Hematopoietic multipotent progenitor cell treated with erythropoietin and hydrocortisone succinate and interleukin-3 and kit ligand, for 4 days (in vitro differentiated cells): ENCODE measurements at places on chromosomes 5 and 9.

- DNase-seq: no peak
These were observed 53.5 kb upstream of the CDKN2AIPNL start for GRCh38 chr5:134464988-134465815.

DNA sequence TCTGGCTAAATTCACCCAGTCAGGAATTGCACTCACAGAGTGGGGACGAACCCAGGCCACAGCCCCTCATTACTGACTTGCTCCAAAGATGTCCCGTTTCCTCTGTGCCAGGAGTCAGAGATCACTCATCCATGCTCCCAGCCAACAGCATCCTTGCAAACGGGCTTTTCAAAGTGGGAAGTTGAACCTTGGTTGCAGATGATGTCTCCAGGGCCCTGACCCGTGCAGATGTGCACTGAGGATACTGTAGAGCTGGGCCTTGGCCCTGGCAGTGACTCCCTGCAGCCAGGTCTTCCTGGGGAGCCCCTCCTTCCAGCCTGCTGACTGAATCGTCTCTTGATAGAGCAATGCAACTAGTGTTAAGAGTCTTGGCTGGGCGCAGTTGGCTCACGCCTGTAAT, 22.3 kb downstream of the TCF7 start:
- no peak for DNase-seq

DNA sequence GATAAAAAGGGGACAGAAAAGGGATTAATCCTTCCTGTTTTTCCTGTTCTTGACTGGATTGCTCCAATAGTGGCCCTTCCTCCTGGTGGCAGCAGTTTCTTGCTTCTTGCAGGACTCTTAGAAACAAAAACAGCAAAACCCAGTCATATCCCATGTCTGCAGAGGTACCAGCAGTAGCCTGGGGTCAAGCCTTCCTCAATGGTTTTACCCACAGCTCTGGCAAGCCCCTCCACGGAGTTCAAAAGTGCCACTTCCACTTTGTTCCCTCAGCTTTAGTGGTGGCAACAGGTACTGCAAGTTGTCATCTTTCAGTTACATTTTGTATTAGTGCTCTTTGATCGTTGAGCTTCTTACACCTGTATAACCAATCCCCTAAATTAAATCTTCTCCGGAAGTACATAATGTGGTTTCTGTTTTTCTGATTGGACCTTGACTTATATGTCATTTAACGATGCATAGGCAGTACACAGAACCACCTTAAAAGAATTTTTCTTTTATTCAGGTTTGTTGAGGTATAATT, 8.7 kb upstream of the RANBP6 start:
- peak; percentile 65 for DNase-seq

DNA sequence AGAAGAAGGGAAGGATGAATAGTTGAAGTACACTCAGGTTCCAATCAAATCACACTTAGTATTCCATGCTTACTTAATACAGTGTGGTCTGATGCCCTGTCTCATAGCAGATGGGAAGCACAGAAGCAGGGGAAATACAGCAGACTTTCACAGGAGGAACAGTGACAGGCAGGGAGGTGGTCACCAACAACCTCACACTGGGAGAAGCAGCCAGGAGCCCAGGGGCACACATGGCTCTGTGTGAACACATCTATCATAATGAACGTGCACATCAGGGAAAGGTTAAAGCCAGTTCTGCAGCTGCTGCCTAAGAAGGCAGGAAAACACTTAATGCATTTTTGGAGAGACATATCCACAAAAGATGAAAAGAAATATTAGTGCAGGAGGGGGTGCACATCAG, 312.3 kb downstream of the MED10 start:
- DNase-seq: no peak

DNA sequence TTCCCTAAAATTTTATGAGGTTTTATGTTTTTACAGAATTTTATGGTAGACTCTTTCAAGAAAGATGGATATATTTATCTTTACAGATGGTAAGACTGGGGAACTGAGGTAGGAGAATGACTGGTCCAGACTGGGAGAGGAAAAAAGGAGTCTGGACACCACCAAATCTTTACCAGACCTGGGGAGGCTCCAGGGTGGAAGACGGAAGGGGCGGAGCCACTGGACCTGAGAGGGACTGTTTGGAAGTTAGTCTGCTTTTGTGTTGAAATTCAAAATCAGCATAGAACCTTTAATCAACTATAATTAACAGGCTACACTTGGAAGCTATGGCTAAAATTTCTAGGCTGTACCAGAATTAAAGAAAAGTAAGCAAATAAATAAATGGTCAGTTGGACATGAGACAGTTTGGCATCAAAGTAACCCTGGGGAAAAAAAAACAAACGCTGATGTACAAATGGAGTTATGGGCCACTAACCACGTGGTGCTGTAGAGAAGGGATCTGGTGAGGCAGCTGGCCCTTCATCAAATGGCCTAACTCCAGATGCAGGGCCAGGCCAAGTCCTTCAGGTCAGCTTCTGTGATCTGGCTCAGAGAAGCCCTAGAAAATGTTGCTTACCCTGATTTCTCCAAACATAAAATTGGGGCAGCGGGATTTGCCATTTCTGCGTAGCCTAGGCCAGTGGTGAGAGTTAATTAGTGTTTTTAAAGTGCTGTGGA, 155.1 kb downstream of the ARSB start:
- DNase-seq: no peak

GRCh38 chr9:133591116-133591910, 17.9 kb downstream of the FAM163B start:
- no peak for DNase-seq

DNA sequence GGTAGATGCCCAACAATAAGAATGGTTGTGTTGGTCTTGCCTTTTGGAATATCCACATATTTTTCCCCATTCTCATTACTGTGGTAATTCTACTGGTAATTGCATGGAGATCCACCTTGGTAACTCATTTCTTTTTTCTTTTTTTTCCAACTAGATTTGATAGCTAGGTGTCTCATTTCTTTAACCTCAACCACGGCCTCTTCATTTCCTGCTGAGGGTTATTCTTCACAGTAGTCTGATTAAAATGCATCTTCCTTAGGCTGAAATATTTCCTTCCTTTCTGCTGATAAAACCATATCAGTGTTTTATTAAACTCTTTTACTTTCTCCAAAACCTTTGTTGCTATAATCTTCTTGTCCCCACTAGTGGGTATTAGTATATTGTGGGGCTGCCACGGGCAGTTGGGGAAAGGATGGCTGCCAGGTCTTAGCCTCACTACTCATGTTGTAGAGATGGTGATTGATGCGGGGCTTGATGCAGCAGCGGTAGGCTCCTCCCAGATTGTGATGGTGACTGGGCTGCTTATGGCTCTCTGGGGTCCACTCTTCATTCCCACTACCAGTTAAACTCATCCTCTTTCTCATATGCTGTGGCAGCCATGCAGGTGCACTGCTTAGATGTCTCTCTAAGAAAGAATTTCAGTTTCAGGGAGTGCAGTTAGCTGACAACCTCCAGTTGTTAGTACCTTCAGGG, 35.9 kb downstream of the KIF2A start:
- DNase-seq: no peak

DNA sequence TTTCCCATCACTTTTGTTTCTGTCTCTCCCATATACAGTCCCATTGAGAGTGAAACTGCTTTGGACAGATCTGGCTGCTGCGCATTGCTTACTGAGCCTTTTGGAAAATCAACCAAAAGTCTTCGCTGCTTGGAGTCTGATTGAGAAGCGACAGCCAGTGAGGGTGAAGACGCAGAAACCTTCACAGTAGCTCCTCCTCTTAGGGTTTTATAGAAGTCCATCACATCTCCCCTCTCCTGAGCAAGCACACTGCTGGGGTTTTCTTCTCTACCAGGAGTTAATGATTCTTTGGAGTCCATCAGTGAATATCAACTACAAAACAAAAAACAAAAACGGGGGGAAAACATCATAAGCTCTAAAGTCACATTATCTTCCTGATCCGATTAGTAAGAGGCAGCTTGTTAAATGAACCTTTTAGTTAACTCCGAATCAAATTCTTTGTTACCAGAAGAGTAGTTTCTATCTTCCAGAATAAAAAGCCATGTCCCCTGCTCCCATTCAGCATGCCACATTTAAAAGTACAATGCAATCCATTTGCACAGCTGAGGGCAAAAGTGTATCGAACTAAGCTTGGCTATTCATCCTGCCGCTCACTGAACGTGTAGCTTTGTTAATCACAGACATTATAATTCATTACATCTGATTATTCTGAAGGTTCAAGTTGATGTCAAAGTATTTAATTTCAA, 2.8 kb downstream of the NR3C1 start:
- no peak for DNase-seq

DNA sequence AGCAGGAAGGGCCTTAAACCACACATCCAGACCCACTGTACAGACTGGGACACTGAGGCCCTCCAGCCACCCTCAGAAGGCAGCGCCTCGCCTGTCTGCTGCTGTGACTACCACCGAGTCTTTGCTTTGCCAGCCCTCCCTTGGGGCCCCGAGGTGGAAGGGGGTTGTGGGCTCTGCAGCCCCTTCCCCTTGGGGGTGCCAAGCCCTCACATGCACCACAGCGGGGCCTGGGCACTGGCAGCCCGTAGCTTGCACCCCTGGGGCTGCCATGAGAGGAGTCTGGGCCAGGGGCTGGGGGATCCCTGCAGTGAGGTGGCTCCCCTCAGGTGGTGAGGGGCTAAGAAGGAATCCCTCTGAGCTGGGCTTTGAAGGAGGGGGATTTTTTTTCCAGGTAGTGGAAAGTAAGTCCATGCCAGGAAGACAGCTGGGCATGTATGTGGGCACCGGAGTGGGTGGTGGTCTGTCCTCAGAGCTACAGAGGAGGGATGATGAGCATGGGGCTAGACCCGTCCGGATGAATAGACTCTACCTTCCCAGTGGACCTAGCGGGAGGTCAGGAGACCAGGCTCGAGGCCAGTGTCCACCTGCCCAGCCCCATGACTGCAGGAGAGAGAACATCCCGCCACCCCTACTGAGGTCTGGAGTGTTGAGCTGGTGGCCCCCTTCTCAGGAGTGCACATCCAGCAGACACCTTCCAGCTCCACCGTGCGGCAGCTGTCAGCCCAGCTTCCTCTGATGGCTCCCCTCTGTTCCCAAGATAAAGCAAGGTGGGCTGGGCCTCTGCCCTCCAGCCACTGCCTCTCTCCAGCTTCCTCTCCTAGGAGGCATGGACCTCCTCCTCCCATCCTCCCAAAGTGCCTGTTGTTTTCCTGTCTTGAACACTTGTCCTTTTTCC, 15.9 kb downstream of the FLT4 start:
- no peak for DNase-seq

- DNase-seq: no peak
These were observed 29.4 kb upstream of the HSD17B3 start for GRCh38 chr9:96331236-96331947.

GRCh38 chr5:172835290-172835993, 1.4 kb downstream of the ERGIC1 start:
- DNase-seq: no peak

DNA sequence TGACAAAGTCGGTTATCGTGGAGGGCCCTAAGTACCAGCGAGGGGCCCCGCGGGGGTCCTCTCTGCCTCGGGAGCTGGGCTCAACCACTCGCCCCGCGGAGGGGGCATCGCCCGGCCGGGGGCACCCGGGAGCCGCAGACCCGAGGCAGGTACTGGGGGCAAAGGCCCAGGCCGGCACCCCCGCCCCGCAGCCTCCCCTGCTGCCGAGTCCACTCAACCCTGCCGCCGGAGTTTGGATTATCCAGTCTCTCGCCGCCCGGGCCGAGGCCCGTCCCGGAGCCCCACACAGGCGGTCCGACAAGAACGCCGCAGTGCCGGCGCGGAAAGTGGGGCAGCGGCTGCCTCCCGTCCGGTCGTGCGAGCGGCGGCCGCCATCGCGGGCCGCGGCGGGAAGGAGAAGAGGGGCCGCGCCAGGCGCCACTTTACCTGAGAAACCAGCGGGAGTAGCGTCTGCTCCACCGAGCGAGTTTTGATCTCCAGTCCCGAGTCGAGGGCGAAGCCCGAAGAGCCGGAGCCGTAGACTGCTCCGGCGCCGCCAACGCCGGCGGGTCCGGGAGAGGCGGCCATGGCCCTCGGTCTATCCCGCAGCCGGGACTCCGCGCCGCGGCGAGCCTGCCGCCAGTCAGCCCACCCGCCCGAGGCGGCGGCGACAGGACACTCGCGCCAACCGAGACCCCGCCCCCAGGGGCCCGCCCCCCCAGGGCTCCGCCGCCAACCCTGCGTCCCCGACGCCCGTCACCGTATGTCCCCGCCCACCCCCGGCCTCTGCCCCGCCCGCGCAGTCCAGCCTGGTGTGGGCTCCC, at the start of gene CTNNAL1:
Gene CTNNAL1 (minus strand): TSS at position 624 of the 803 bp plus-strand sequence. CDS start 57 bp downstream, at position 567.
- DNase-seq: peak; percentile 95

DNA sequence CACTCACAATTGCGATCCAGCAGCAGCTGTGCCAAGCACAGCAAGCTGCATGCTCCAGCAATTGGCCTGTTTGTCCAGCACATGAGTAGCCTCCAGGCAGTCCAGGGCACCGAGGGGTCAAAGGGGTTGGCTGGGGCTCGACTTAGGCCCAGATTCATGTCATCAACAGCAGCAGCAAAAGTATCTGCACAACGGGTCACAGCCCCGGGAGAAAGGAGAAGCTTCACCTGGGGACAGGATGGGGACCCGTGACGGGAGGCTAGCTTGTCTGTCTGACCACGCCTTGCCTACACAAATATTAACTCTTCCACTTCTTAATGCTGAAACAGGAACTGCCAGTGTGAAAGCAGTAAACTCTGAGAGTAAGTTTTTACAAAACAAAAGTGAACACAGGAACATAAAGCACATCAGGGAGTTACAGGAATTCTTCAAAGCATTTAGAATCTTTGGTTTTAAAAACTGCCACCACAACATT, 191.2 kb downstream of the PIK3R1 start:
- DNase-seq: peak; percentile 62

DNA sequence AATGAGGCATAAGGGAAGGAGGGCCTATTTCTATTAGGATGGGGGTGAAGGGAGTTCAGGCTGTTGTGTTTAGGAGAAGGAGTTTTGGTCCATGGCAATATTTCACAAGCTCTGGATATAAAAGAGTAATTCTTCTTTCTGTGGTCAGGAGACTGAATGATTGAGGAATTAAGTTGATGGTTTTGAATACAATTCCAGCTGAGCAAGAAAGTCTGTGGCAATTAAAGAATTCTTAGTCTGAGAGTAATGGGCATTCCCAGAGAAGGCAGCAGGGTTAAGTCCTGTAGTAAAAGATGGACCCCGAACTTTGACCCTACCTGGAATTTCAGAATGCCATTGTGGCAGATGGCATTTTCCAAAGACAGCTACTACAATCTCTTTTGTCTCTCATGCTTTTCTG, 202.6 kb downstream of the TLE4 start:
- no peak for DNase-seq

DNA sequence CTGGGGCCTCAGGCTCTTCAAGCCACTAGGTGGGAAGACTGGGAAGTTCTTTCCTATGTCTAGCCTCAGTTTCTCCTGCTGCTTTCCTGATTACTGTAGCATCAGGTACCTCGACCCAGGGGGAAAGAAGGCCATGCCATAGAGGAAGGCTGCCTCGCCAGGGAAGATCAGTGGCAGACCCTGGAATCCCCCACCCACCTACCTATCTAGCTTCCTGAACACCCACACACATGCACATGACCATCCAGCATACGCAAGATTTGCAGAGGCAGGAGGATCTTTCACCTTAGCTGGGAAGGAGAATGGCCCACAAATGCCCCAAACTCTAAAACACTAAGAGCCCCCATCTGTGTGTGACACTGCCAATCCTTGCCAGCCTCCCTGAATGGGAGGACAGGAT, 8.0 kb downstream of the NR5A1 start:
- DNase-seq: no peak

DNA sequence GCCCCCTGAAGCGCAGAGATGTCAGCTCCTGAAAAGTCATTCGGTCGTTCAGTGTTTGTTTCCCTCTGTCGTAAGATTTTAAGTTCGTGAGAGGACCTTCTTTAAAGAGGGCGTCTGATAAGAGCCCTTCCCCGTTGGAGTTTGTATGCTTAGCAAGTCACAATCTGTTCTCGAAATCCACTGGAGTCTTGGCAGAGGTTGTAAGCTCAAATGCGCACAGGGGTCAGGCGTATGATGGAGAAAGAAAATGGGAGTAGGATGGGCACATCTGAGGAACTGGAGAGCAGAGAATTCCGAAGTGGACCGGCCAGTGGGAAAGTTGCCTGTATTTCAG, 710 bp downstream of the HSD17B4 start:
- DNase-seq: peak; percentile 75
